CD4-positive, alpha-beta T cell (primary cell): ENCODE measurements at places on chromosomes 12 and 14. TPM values are rescaled to one million over a fixed set of nuclear protein-coding genes. Genes with fewer than 3 reads are reported as not detected.

DNA sequence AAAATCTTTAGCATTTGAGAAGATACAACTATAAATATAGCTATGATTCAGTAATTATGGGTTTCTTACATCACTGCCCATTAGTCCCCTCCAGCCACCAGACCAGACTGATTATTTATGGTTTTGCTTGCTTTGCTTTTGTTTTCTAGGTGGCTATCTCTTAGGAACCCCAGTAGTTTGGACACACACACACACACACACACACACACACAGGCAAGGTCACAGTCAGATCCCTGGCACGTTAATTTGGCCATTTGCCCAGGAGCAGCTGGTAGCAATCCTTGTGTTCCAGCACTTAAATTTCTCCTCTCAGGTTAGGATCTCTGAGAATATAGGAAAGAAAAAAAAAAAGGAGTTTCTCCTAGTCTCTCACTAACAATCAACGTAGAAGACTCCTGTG is 90.2 kb upstream of the RESF1 start:
- no peak for DNase-seq
- H3K27me3 ChIP-seq = no peaks in the 10 kb centered on the region
- H3K36me3 ChIP-seq = no peaks in the 10 kb centered on the region
- H3K27ac ChIP-seq = no peak overlapping the region
- no peak overlapping the region for H3K4me3 ChIP-seq
- H3K4me1 ChIP-seq = no peaks in the 10 kb centered on the region

MYO1H gene
- total RNA-seq = not detected

- H3K4me1 ChIP-seq = peaks cover 7% of the 10 kb centered on the region
- H3K27ac ChIP-seq = no peak overlapping the region
- peaks cover 9% of the 10 kb centered on the region for H3K27me3 ChIP-seq
These were observed 12.5 kb upstream of the KRT80 start for GRCh38 chr12:52204095-52204930.

STYK1 gene
- total RNA-seq = not detected

DNA sequence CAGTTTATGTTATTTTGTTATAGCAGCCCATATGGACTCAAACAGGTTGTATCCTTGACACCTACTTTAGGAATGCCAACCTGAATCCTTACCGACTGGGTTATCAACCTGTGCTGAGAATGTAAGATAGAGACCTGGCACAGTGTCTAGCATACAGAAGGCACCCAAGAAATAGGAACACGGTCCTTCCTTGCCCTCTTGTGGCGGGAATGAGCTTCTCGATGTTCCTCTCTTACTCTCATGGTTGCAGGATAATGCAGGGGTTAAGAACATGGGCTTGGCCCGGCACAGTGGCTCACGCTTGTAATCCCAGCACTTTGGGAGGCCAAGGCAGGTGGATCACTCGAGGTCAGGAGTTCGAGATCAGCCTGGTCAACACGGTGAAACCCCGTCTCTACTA is 6.5 kb downstream of the C12orf43 start:
- H3K4me3 ChIP-seq = no peak overlapping the region
- peaks cover 65% of the 10 kb centered on the region for H3K36me3 ChIP-seq
- no peaks in the 10 kb centered on the region for H3K27me3 ChIP-seq
- no peaks in the 10 kb centered on the region for H3K4me1 ChIP-seq
- DNase-seq = no peak

DNA sequence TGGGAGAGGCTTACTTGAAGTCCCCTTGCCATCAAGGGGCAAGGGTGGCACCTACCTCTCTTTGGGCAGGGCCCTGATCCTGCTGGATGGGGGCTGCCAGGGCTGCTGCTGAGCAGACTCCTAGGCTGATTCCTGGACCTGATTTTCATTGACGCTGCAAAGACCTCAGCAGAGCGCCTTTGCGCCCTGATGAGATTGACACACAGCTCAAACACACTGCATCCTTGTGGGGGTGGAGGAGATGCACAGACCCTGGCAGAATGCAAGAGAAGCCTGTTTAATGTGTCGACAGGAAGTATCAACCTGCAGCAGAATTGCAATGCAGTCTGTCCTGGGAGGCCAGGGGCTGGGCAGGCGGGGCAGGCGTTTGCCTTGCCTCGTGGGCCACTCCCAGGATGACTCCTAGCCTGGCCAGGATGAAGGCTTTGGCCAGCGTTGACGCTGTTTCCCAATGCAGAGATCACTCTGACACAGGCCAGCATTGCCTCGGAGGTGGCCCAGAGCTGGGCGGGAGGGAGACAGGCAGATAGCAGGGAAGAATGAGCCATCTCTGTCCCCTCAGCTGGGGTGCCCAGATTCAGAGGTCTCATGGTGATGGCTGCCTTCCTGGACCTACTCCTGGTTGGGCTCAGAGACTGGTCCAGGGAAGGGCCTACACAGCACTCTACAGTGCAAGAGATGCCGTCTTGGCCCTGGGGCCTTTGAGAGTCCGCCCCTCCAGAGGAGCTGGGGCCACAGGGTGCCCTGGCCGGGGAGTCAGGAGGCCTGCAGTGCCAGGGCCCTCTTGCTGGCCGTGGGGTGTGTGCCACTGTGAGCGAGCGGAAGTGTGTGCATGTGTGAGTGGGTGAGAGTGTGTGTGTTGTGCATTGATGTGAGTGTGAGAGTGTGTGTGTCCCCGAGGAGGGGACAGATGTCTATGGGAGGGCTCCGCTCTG is 108.3 kb downstream of the KIF26A start:
- H3K36me3 ChIP-seq = no peaks in the 10 kb centered on the region
- no peaks in the 10 kb centered on the region for H3K4me1 ChIP-seq
- H3K27ac ChIP-seq = no peak overlapping the region

GRCh38 chr12:70831543-70831942 is 89.0 kb downstream of the PTPRR start:
- DNase-seq = no peak
- H3K36me3 ChIP-seq = no peaks in the 10 kb centered on the region
- H3K27ac ChIP-seq = no peak overlapping the region
- no peak overlapping the region for H3K4me3 ChIP-seq
- no peaks in the 10 kb centered on the region for H3K27me3 ChIP-seq
- H3K4me1 ChIP-seq = no peaks in the 10 kb centered on the region

DNA sequence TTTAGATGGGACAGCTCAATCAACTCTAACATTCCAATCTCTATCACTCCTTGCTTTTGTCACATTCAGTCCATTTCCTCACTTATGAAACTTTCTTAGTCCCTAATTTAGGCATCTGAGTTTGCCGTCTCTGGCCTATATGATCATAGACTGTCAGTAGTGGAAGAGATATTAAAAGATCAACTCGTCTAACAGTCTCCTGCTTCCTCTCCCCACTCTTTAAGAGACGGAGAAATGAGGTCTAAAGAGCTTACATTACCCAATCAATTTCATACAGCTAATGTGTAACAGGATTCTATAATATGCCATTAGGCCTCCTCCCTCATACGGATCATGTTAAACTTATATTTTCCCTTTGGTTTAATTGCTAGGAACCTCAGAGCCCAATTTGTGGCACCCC is 6.5 kb upstream of the ATP23 start:
- no peak for DNase-seq
- no peak overlapping the region for H3K4me3 ChIP-seq
- H3K36me3 ChIP-seq = no peaks in the 10 kb centered on the region
- H3K27me3 ChIP-seq = no peaks in the 10 kb centered on the region

DNA sequence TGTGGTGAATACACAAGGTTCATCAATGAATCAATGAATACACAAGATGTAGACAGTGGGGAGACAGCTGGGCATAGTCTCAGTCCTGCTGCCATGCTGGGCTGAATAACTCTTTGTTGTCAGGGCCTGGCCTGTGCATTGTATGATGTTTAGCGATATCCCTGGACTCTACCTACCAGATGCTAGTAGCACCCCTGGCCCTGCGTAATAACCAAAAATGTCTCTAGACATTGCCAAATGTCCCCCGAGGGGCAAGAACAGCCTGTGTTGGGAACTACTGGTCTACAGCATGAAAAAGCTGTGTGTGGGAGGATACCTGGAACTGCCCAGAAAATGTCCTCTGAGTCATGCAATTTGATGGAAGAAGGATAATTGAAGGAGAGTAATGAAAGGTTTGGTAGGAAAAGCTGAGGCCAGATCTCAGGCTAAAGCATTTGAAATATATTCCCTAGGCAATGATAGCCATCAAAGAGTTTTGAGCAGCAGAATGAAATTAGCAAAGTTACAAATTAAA is 128.2 kb downstream of the TMEM30B start:
- H3K27me3 ChIP-seq = peaks cover 3% of the 10 kb centered on the region
- H3K4me3 ChIP-seq = no peak overlapping the region
- no peaks in the 10 kb centered on the region for H3K4me1 ChIP-seq
- no peak overlapping the region for H3K27ac ChIP-seq
